ENCODE measurements at places on chromosomes 5 and 9. TPM values are rescaled to one million over a fixed set of nuclear protein-coding genes. Genes with fewer than 3 reads are reported as not detected.

DNA sequence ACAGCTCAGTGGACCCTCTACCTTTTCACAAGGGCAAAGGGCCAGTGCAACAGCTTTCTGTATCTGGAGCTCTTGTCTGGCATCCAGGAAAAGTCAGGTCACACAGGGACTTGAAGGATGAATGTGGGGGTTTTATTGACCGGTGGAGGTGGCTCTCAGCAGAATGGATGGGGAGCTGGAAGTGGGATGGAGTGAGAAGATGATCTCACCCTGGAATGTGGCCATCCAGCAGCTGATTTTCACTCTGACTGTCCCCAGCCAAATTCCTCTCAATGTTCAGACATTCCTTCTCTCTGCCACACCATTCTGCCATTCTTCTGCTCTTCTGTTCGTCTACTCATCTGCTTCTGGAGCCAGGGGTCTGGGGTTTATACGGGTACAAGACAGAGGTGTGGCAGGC lies 1119.9 kb downstream of the TAF11L14 start:
- no peaks in the 10 kb centered on the region for H3K36me3 ChIP-seq
- no peak overlapping the region for H3K27ac ChIP-seq
- H3K27me3 ChIP-seq, result no peaks in the 10 kb centered on the region
- H3K4me3 ChIP-seq, result no peak overlapping the region
- no peak for DNase-seq

The PLAC8L1 gene
- polyA plus RNA-seq, result not detected

The ABO gene
- not detected for polyA plus RNA-seq

The NMUR2 gene
- not detected for polyA plus RNA-seq

GRCh38 chr9:76572151-76572550 lies 113.2 kb downstream of the GCNT1 start:
- no peak for DNase-seq
- H3K4me1 ChIP-seq, result no peaks in the 10 kb centered on the region
- H3K27me3 ChIP-seq, result no peaks in the 10 kb centered on the region

The CMYA5 gene
- polyA plus RNA-seq, result 0.25 TPM

The PCDHGA6 gene
- polyA plus RNA-seq, result 0.28 TPM

The CDKN2B-AS1 gene
- 1.4 TPM for polyA plus RNA-seq

The CDH9 gene
- not detected for polyA plus RNA-seq

- no peak within 1 kb of the TSS for H3K27ac ChIP-seq
- H3K4me3 ChIP-seq, result no peak within 1 kb of the TSS
- peaks cover 19% of the 10 kb centered on the region for H3K4me1 ChIP-seq
- peaks cover 3% of the 10 kb centered on the region for H3K36me3 ChIP-seq
- no peaks in the 10 kb centered on the region for H3K27me3 ChIP-seq
- no peak for DNase-seq
These were observed at the start of gene LRRTM2 for GRCh38 chr5:138874771-138875551. Gene LRRTM2, minus strand, starts transcription at chr5:138875335. Its CDS starts 424 bp downstream, at chr5:138874911.

- no peaks in the 10 kb centered on the region for H3K27me3 ChIP-seq
- no peak overlapping the region for H3K27ac ChIP-seq
- H3K36me3 ChIP-seq, result peaks cover 5% of the 10 kb centered on the region
- peaks cover 25% of the 10 kb centered on the region for H3K4me1 ChIP-seq
- DNase-seq, result no peak
These were observed 17.1 kb downstream of the TRMO start for GRCh38 chr9:97905228-97905627.

The MEGF10 gene
- not detected for polyA plus RNA-seq

The ZBED3 gene
- 0.50 TPM for polyA plus RNA-seq

- H3K27me3 ChIP-seq, result peaks cover 3% of the 10 kb centered on the region
- no peak for DNase-seq
- H3K36me3 ChIP-seq, result no peaks in the 10 kb centered on the region
- H3K4me3 ChIP-seq, result no peak overlapping the region
- H3K4me1 ChIP-seq, result no peaks in the 10 kb centered on the region
These were observed 251.0 kb upstream of the TRIM32 start for GRCh38 chr9:116436121-116436520.

DNA sequence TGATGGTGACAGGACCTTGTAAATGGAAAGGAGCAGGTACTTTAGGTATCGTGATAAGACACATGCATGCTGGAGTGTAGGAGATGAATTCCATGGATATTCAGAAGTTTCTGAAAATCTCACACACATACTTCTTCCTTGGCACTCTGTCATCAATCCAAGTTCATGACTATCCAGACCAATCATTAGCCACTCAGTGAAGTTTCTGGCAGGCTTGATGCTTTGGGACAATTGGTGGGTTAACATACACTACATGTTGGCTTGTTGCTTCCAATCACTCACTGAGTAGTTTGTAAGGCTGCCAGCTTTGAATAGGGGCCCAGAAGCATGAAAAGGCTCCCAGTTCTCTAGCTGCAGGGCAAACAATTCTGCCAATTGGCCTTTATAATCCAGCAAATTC lies 147.6 kb downstream of the CEMIP2 start:
- no peak overlapping the region for H3K27ac ChIP-seq
- H3K36me3 ChIP-seq, result no peaks in the 10 kb centered on the region
- H3K4me1 ChIP-seq, result no peaks in the 10 kb centered on the region
- H3K27me3 ChIP-seq, result no peaks in the 10 kb centered on the region
- no peak overlapping the region for H3K4me3 ChIP-seq

GRCh38 chr5:10620346-10620745 lies 56.5 kb downstream of the ANKRD33B start:
- H3K27ac ChIP-seq, result no peak overlapping the region
- no peak overlapping the region for H3K4me3 ChIP-seq
- no peaks in the 10 kb centered on the region for H3K4me1 ChIP-seq
- no peaks in the 10 kb centered on the region for H3K27me3 ChIP-seq
- no peak for DNase-seq

DNA sequence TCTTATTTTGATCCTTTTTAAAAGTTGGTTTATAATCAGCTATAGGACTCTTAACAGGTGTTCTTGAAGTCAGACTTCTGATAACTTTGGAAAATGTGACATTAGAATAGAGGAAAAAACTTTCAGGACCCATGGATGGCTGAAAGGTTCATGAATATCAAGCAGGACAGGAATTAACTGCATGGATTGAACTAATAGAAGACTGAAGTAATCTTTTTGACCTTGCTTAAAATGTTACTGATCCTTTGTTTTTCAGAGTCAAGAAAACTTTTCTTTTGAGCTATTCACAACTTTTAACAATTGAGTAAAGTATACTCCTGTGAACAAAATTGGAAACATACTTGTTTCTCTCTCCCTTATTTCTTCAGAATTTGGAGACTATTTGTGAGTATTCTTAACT lies 79.2 kb downstream of the PLK2 start:
- no peaks in the 10 kb centered on the region for H3K4me1 ChIP-seq
- H3K27me3 ChIP-seq, result no peaks in the 10 kb centered on the region
- no peak for DNase-seq
- H3K4me3 ChIP-seq, result no peak overlapping the region

DNA sequence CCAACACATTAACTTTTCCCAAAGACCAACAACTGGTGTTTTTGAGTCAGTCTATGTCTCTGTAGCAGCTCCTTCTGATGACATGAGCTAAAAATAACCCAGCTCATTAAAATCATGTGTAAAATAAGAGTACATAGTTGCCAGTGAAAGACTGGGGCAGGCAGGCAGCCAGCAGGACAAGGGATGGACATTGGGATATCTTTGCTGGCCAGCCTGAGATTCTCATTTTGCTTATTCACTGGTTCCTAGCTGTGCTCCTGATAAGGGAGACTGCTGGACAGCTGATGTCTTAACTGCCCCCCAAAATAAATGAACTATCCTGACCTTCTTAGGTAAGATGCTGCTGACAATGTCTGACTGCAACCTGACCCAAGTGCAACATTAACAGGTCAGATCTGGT lies 33.9 kb downstream of the EPB41L4B start:
- no peaks in the 10 kb centered on the region for H3K27me3 ChIP-seq
- no peak overlapping the region for H3K4me3 ChIP-seq
- no peaks in the 10 kb centered on the region for H3K36me3 ChIP-seq

The MARCHF3 gene
- 0.45 TPM for polyA plus RNA-seq

DNA sequence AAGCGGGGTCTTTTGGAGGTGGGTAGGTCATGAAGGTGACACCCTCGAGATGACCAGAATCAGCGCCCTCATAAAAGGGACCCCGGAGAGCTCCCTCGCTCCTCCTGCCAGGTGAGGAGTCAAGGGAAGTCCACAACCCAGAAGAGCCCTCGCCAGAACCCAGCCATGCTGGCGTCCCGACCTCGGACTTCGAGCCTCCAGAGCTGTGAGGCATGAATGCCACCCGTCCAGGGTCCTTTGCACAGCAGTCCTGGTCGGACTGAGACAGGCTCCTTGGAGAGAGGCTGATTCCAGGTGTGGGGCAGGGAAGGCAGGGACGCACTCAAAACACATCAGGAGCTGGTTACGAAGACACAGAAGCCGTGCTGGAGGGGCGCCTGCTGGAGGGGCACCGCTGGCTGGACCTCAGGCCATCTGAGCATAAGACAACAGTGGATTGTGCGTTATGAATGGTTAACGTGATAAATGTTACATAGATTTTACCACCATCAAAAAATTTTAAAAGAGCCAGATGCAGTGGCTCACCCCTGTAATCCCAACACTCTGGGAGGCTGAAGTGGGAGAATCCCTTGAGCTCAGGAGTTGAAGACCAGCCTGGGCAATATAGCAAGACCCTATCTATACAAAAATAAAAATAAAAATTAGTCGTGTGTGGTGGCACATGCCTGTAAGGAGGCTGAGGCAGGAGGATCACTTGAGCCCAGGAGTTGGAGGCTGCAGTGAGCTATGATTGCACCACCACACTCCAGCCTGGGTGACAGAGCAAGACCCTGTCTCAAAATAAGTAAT lies 5.7 kb upstream of the CLIC3 start:
- peaks cover 9% of the 10 kb centered on the region for H3K4me1 ChIP-seq
- H3K27ac ChIP-seq, result no peak overlapping the region
- H3K27me3 ChIP-seq, result no peaks in the 10 kb centered on the region
- no peak for DNase-seq
- H3K4me3 ChIP-seq, result no peak overlapping the region

The TAF1L gene
- not detected for polyA plus RNA-seq

- DNase-seq, result no peak
- no peak overlapping the region for H3K27ac ChIP-seq
- no peaks in the 10 kb centered on the region for H3K36me3 ChIP-seq
- H3K4me3 ChIP-seq, result no peak overlapping the region
- peaks cover 2% of the 10 kb centered on the region for H3K4me1 ChIP-seq
- H3K27me3 ChIP-seq, result no peaks in the 10 kb centered on the region
These were observed 282.0 kb downstream of the SLIT3 start for GRCh38 chr5:169018925-169019324.

GRCh38 chr9:123942542-123942941 lies 12.6 kb upstream of the DENND1A start:
- H3K27ac ChIP-seq, result no peak overlapping the region
- peaks cover 7% of the 10 kb centered on the region for H3K27me3 ChIP-seq
- H3K4me1 ChIP-seq, result no peaks in the 10 kb centered on the region
- DNase-seq, result no peak

GRCh38 chr5:2366816-2367215 lies 384.7 kb downstream of the IRX2 start:
- H3K27ac ChIP-seq, result no peak overlapping the region
- H3K27me3 ChIP-seq, result no peaks in the 10 kb centered on the region
- no peaks in the 10 kb centered on the region for H3K4me1 ChIP-seq

The MTAP gene
- 24.5 TPM for polyA plus RNA-seq

- H3K27ac ChIP-seq, result no peak overlapping the region
- no peak for DNase-seq
- no peak overlapping the region for H3K4me3 ChIP-seq
- H3K27me3 ChIP-seq, result no peaks in the 10 kb centered on the region
- H3K4me1 ChIP-seq, result no peaks in the 10 kb centered on the region
These were observed 31.4 kb upstream of the TMOD1 start for GRCh38 chr9:97470076-97470475.

The SOX30 gene
- polyA plus RNA-seq, result 0.03 TPM

- H3K27me3 ChIP-seq, result peaks cover 25% of the 10 kb centered on the region
- no peak overlapping the region for H3K27ac ChIP-seq
- no peak for DNase-seq
- H3K4me3 ChIP-seq, result peak overlapping the region; percentile 74
- H3K36me3 ChIP-seq, result no peaks in the 10 kb centered on the region
These were observed 702 bp downstream of the CDC20B start for GRCh38 chr5:55172051-55172899.

GRCh38 chr9:131104016-131104740 lies 7.8 kb downstream of the AIF1L start:
- H3K27me3 ChIP-seq, result peaks cover 3% of the 10 kb centered on the region
- DNase-seq, result no peak
- no peak overlapping the region for H3K4me3 ChIP-seq
- no peaks in the 10 kb centered on the region for H3K4me1 ChIP-seq
- H3K27ac ChIP-seq, result no peak overlapping the region
- H3K36me3 ChIP-seq, result no peaks in the 10 kb centered on the region

DNA sequence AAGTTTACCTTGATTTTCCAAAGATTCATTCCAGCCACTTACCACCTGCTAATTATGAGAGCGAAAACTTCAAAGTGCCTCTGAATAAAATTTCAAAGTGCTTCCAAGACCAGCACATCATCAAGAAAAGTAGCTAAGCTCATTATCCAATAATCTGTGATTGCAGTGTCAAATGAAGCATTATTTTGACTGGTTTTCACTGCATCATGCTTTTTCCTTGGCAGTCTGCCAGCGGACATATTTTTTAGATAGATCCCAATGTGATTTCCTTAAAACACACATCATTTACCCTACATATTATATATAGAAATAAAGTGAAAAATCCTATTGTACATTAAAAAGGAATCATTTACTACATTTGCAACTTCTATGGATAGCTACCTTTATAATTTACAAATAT lies 508.6 kb upstream of the FAM174A start:
- H3K27me3 ChIP-seq, result no peaks in the 10 kb centered on the region
- H3K27ac ChIP-seq, result no peak overlapping the region
- no peak overlapping the region for H3K4me3 ChIP-seq
- no peaks in the 10 kb centered on the region for H3K4me1 ChIP-seq
- no peak for DNase-seq

- peaks cover 6% of the 10 kb centered on the region for H3K27me3 ChIP-seq
- H3K36me3 ChIP-seq, result no peaks in the 10 kb centered on the region
- H3K4me3 ChIP-seq, result no peak overlapping the region
- no peak for DNase-seq
These were observed 82.6 kb upstream of the LMX1B start for GRCh38 chr9:126531035-126531571.

The SLC6A3 gene
- not detected for polyA plus RNA-seq

GRCh38 chr5:141127305-141127704 lies 5.7 kb downstream of the PCDHB4 start:
- H3K27me3 ChIP-seq, result no peaks in the 10 kb centered on the region
- no peaks in the 10 kb centered on the region for H3K4me1 ChIP-seq
- no peak overlapping the region for H3K27ac ChIP-seq
- no peak overlapping the region for H3K4me3 ChIP-seq
- DNase-seq, result no peak

- no peaks in the 10 kb centered on the region for H3K27me3 ChIP-seq
- H3K36me3 ChIP-seq, result no peaks in the 10 kb centered on the region
- H3K4me1 ChIP-seq, result peaks cover 14% of the 10 kb centered on the region
- DNase-seq, result no peak
- no peak overlapping the region for H3K4me3 ChIP-seq
These were observed 208.3 kb downstream of the GABBR2 start for GRCh38 chr9:98500337-98500919.
